ENCODE measurements at places on chromosomes 2 and 18.

GRCh38 chr2:46909771-46910419 lies 5.7 kb downstream of the MCFD2 start:
- no peak for DNase-seq

DNA sequence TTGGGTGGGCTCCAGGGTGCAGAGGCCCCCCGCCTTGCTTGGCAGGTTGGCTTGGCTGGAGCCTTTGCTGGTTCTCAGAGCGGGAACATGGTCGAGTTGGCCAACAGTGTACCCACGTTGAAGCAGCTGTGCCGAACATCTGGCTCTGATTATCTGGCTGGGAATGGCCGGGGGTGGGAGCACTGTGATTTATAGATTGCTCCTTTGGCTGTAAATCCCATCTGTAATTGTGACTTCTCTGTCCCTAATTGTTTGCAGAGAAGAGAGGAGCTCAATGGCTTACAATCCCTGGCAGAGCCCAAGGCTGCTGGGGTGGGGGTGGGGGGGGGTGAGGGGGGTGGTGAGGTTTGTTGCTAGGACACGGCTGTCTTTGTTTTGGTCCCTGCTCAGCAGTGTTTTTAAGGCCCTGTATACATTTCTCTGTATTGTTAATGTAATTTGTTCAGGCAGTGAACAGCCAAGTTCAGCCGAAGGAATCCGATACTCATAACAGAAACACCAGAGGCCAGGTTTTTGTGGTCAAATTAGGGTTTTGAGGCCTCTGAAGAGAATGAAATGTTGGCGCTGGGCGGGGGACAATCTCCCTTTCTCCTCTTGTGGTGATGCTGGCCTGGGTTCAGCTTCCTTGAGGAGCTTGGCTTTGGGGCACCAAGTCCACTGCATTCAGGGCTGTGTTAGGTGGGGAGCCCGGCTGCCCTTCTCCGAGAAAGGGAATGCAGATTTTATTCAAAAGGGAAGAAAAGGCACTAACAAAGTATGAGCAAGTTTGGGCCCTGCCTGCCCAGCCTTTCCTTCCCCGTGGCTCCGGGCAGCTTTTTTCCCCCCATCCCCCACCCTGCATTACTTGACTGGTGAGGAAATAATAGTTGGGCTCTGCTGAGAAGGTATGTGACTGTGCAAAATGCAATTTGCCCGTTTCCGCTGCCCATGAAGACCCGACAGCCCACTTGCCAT lies 82.5 kb downstream of the TCF7L1 start:
- DNase-seq, result peak; percentile 26

DNA sequence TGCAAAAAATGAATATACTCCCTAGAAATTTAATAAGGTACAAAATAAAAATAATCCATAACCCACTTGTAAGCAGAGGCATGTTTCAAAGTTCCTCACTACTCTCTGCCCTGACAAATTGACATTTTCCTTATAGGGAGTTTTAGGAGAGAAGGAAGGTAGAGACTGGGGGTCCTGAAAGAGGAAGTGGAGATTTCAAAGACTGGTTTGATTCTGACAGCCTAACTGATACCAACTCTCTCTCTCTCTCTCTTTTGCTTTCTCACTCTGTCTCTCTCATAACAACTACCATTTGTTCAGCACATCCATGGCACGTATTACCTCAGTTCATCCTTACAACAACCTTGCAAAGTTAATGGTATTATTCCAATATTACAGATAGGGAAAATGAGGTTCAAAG lies 18.6 kb downstream of the FZD7 start:
- no peak for DNase-seq

- DNase-seq, result no peak
These were observed 12.1 kb downstream of the RNF149 start for GRCh38 chr2:101296371-101296770.

GRCh38 chr2:217785544-217786045 lies 217.2 kb downstream of the TNS1 start:
- DNase-seq, result peak; percentile 76

DNA sequence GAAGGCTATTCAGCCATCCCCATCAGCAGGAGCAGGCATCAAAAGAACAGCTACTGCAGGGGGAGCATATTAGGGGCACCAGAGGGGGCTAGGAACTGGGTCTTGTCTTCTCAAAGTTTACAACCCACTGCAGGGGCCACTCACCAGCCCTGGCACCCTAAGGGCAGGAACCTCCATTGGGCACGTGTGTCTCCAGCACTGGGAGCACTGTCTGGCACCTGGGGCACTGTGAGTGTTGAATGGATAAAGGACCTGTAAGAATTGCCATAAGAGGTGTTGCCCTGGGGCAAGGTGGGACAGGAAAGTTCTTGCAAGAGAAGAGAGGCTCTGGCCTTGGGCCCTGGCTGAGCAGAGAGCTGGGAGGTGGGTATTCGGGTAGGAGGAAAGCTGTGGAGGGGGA lies 1.4 kb upstream of the STEAP3 start:
- no peak for DNase-seq

- no peak for DNase-seq
These were observed 90.1 kb downstream of the ALPK2 start for GRCh38 chr18:58538604-58539386.

DNA sequence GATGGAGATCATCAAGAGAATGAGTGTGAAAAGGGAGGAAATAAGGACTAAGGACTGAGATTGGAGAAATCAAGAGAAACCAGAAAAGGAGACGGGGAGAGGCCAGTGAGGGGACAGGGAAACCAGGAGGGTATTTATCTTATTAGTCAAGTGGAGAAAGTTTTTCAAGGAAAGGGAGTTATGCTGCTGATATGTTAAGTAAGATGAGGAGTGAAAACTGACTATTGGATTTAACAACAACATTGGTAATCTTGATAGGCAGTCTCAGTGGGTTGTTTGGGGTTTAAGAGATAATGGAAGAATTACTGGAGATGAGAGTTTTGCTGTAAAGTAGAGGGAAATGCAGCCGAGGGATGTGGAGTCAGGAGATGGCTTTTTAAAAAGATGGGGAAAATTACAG lies 30.6 kb downstream of the PIKFYVE start:
- DNase-seq, result no peak

DNA sequence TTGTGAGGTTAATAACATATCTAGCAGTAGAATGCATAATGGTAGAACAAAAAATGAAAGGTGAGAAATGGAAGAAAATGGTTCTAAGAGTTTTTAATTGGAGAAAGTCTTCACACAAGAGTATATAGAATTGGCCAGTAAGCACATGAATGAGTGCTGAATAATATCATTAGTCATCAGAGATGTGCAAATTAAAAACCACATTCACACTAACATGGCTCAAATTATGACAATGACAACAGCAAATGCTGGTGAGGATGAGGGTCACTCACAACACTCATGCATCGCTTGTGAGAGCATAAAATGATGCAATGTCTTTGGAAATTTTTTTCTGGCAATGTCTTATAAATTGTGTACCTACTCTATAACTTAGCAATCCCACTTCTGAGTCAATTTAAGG lies 1355.4 kb upstream of the ACVR2A start:
- no peak for DNase-seq

DNA sequence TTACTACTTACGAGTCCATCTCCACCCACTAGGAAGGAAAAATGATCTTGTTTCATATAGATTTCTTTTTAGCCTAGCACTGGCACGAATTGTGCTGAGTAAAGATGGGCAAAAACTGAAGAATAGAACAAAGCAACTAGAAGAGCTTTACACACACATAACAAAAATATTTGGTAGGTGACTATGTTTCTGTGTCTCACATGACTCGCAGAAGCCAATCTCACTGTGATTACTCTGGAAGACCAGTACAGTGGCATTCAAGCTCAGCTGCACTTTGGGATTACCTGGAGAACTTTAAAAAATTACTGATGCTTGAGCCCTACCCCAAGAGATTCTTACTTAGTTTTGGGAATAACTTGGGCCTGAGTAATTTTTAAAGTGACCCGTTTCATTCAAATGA lies 378.7 kb downstream of the METTL4 start:
- no peak for DNase-seq

DNA sequence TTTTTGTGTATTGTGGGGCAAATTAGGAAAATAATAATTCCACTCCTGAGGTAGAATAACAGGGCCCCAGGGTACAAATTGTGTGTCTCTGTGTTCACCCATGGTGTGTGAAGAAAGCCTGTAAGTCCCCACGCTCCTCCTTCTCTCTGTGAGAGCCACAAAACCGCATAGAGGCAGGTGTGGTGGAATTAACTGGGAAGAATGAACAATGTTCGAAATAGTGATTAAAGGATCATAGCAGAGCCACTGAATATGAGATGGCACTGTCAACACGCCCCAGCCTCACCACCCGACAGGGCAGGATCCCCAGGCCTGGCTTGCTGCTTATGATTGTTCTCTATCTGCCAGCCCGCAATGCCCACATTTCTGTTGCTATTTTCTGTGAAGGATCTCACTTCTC lies 14.1 kb downstream of the IL1RN start:
- no peak for DNase-seq
